ENCODE measurements at places on chromosomes 1 and 21.

DNA sequence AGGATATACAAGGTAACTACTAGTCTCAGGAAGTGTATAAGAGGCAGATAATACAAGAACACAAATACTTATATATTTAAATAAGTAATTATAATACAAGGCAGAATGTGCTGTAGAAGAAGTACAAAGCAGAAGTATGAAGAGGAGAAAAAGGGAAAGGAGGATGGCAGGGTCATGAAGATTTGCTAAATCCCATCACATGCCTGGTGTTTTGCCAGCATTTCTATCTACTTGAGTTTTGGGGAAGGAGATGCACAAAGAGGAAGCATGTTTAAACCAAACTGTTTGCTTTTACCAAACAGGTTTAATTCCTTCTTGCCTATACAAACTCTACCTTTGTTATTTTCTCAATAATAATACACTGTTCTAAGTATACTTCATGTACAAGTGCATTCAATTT is 60.9 kb upstream of the PODN start:
- no peak for DNase-seq

GRCh38 chr1:151828921-151829320 is 2.7 kb downstream of the RORC start:
- no peak for DNase-seq

- no peak for DNase-seq
Observed at GRCh38 chr1:77282866-77283539, 1.2 kb downstream of the AK5 start.

DNA sequence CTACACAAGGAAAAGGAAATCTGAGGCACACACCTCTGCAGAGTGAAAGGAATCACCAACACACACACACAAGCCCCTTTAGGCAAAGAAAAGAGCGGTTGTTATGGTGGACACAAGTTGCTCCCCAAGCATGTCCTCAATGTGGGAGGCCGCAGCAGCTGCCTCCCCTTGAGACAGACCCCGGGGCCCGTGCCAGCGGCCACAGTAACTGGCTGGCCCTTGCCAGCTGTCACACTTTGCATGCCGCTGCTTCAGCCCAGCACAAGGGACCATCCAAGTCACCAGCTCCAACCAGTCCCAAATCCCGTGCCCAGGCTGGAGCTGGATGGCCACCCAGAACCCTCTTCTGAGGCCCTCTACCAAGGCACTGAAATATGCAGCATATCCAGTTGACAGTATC is 2.9 kb upstream of the OLIG1 start:
- no peak for DNase-seq

DNA sequence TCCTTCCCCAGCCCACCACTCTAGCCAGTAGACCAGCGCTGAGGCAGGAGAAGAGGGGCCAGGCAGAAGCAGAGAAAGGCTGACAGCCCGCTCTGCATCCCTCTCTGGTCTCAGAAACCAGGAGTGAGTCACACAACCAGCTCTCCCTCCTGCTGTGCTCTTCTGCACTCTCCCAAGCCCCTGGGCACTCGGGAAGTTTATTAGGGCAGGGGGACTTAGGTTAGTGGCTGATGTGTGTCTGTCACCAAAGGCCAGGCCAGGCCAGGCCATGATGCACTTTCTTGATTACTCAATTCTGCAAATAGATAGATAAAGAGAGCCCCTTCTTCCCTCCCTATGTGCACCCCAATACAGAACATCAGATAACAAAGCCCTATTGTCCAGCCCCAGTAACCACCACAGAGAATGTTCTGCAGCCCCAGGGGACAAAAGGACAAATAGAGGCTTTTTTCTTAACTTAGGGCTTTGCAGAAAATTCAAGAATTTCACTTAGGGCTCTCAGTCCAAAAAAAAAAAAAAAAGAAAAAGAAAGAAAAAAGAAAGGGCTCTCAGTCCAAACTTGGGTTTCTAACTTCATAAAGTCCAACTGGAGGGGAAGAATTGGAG is 52.9 kb upstream of the CNTN2 start:
- DNase-seq, result no peak

DNA sequence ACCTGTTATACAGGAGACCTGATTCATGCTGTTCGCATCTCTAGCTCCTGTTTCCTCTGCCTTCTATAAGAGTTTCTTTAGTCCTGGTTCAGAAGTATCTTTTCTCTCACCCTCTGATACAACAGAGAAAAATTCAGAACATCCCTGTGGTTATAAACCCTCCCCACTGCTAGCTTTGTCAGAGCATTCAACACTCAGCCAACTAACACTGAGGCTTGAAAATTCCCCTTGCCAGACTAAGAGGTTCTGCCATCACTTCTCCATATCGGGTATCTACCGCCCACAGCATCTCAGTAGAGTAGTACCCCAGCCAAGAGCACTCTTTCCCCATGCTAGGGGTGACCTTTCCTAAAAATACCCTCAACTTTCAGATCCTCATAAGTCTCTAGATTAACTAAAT is 19.6 kb upstream of the PIK3R3 start:
- DNase-seq, result no peak

DNA sequence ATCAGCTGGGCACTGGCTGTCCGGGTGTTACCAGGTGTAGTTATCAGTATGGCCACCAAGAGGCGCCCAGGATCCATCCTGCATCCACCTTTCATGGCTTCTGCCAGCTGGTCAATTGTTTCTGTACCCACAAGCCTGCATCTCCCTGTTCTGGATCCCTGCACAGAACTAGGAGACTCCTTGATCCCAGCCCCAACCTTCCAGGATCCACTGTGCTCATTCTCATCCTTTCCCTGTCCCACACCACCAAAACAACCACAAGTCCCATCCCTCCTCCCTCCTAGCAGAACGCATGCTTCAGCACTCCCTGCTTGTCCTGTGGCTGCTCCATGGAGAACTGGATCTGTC is 27.2 kb upstream of the FOXE3 start:
- no peak for DNase-seq

GRCh38 chr1:107750364-107750959 is 214.5 kb downstream of the VAV3 start:
- no peak for DNase-seq

DNA sequence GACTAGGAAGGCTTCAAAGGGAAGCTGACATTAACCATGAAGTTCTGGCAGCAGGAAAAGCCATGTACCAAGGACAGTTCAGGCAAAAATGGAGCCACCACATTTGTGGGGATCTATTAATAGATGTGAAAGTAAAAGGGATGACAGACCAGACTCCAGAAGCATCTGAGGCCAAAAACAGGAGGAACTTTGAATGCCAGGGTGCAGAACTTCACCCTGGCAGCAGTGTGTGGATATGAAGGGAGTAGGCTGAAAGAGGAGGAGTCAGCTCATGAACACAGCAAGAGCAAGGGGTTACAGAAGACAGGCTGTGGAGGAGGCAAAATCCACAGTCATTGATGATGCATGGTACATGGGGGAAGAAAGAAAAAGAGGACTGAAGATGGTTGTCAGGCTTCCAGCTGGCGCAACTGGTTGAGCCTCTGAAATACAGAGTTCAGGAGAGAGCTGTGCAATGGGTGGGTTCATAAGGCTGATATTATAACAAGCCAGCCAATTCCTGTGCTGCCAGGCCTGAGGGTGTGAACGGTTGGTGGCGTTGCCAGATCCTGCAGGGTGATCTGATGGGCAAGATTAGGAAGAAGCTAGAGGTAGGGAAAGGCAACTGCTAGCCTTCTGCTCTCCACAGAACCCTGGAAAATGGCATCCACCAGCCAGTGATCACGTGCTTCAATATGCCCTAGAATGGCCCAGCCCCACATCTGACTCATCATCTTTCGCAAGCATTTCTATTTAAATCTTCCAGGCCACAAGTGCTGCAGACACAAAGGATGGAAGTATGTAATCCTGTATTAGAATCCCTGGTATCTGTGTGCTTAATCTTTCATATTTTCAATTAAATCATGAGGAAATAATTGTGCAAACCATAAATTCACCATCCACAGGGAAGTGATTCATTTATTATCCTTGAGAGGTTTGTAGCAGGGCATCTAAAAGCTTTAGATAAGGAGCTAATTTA is 81.9 kb downstream of the SLC25A24 start:
- no peak for DNase-seq

DNA sequence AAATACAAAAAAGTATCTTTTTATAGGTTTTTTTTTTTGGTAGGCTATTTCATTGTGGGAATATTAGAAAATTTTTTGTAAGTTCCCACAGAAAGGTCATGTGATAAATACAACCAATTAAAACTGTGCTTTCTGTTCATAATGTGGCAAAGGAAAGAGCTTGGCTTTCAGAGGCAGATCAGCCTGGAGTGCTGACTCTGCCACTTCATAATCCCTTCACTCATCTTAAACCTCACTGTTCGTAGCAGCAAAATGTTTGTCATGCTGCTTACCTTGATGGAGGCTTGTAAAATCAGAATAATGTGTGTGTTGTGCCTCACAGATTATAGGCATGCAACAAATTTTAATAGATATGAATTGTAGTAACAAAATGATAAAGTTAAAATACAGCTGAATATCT is 176.8 kb downstream of the ZP4 start:
- DNase-seq, result no peak

Data from activated CD4-positive, CD25-positive, alpha-beta regulatory T cell (primary cell).